ENCODE measurements at places on chromosomes 11 and 22. TPM values are rescaled to one million over a fixed set of nuclear protein-coding genes. Genes with fewer than 3 reads are reported as not detected.

The RNF141 gene
- total RNA-seq = 30.3 TPM

The ACAD8 gene
- total RNA-seq = 23.1 TPM

The POLDIP3 gene
- total RNA-seq = 87.2 TPM

The OR52E1 gene
- total RNA-seq = not detected

The SHANK2 gene
- total RNA-seq = 2.1 TPM

The TBX1 gene
- 0.34 TPM for total RNA-seq

The NRGN gene
- total RNA-seq = 2.7 TPM

The OR4P4 gene
- not detected for total RNA-seq

The C11orf52 gene
- 7.9 TPM for total RNA-seq

The ZNF280B gene
- 6.9 TPM for total RNA-seq

The KRTAP5-9 gene
- 0.62 TPM for total RNA-seq

The PDGFD gene
- total RNA-seq = 29.1 TPM

The PTPN5 gene
- total RNA-seq = 3.3 TPM

The DDX25 gene
- total RNA-seq = 1.7 TPM

The CYTH4 gene
- not detected for total RNA-seq

The KRTAP5-7 gene
- 0.25 TPM for total RNA-seq

The BIK gene
- total RNA-seq = 9.9 TPM

The HEPHL1 gene
- not detected for total RNA-seq

The MYRF gene
- 428 TPM for total RNA-seq

The C11orf65 gene
- 1.6 TPM for total RNA-seq

The KCNJ1 gene
- not detected for total RNA-seq

The LRP4 gene
- total RNA-seq = 26.8 TPM

The RBMXL2 gene
- 0.16 TPM for total RNA-seq

The CCDC73 gene
- 0.44 TPM for total RNA-seq

The ALDH3B1 gene
- total RNA-seq = 1.4 TPM

The NCAM1 gene
- 141 TPM for total RNA-seq

The SYCE3 gene
- not detected for total RNA-seq

The BCO2 gene
- total RNA-seq = 38.2 TPM
